ENCODE measurements at places on chromosomes 3 and 15. TPM values are rescaled to one million over a fixed set of nuclear protein-coding genes. Genes with fewer than 3 reads are reported as not detected.

The SORD gene
- 14.2 TPM for total RNA-seq

- no peak overlapping the region for H3K27ac ChIP-seq
- H3K4me1 ChIP-seq = no peaks in the 10 kb centered on the region
- H3K27me3 ChIP-seq = 0 out of 2 replicates have a peak, but pooled peaks cover 4% of the 10 kb centered on the region
- H3K4me3 ChIP-seq = no peak overlapping the region
- H3K36me3 ChIP-seq = no peaks in the 10 kb centered on the region
- DNase-seq = no peak
These were observed 270.4 kb upstream of the CTDSPL start for GRCh38 chr3:37591116-37591781.

GRCh38 chr3:141845407-141846049 lies 30.9 kb upstream of the ATP1B3 start:
- H3K27me3 ChIP-seq = no peaks in the 10 kb centered on the region
- H3K36me3 ChIP-seq = no peaks in the 10 kb centered on the region
- no peak overlapping the region for H3K4me3 ChIP-seq
- no peak for DNase-seq

- no peaks in the 10 kb centered on the region for H3K4me1 ChIP-seq
- no peaks in the 10 kb centered on the region for H3K36me3 ChIP-seq
- no peak overlapping the region for H3K4me3 ChIP-seq
These were observed 75.1 kb downstream of the FAM174B start for GRCh38 chr15:92580521-92580920.

DNA sequence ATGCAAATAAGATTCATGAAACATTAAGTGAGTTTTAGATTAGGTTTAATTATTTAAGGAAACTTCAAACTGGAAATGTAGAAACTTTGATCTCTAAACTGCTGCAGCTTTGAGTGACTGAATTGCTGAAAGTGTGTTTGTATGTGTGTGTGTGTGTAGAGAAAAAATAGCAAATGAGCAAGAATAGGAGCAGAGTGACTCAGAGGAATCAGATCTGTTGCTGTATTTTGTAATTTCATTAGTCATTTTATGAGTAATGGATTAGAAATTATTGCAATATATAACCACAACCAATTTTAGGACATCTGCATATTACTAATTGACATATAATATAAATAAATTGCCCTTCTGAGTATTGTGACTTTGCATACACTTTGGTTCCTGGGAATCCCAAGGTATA lies 52.8 kb upstream of the SLC9A9 start:
- no peaks in the 10 kb centered on the region for H3K27me3 ChIP-seq
- H3K36me3 ChIP-seq = no peaks in the 10 kb centered on the region
- H3K27ac ChIP-seq = peak overlapping the region; percentile 42
- peaks cover 32% of the 10 kb centered on the region for H3K4me1 ChIP-seq
- no peak overlapping the region for H3K4me3 ChIP-seq
- peak; percentile 93 for DNase-seq

GRCh38 chr3:158846803-158847451 lies 45.1 kb downstream of the MFSD1 start:
- no peaks in the 10 kb centered on the region for H3K27me3 ChIP-seq
- H3K4me3 ChIP-seq = no peak overlapping the region
- H3K36me3 ChIP-seq = no peaks in the 10 kb centered on the region
- no peak overlapping the region for H3K27ac ChIP-seq

- peaks cover 17% of the 10 kb centered on the region for H3K4me1 ChIP-seq
- no peak for DNase-seq
- H3K4me3 ChIP-seq = no peak overlapping the region
- H3K27me3 ChIP-seq = no peaks in the 10 kb centered on the region
These were observed 102.6 kb upstream of the IL12A start for GRCh38 chr3:159886050-159886449.

The VPS8 gene
- 45.5 TPM for total RNA-seq

The ATP13A5 gene
- total RNA-seq = not detected

The MRPS25 gene
- 27.2 TPM for total RNA-seq

- peaks cover 10% of the 10 kb centered on the region for H3K27me3 ChIP-seq
- no peak within 1 kb of the TSS for H3K27ac ChIP-seq
- peak; percentile 95 for DNase-seq
- H3K4me3 ChIP-seq = peak within 1 kb of the TSS; percentile 77
- H3K36me3 ChIP-seq = no peaks in the 10 kb centered on the region
These were observed at the start of gene EPHB1 for GRCh38 chr3:134794950-134795745. EPHB1 (plus strand) TSS chr3:134795260.

DNA sequence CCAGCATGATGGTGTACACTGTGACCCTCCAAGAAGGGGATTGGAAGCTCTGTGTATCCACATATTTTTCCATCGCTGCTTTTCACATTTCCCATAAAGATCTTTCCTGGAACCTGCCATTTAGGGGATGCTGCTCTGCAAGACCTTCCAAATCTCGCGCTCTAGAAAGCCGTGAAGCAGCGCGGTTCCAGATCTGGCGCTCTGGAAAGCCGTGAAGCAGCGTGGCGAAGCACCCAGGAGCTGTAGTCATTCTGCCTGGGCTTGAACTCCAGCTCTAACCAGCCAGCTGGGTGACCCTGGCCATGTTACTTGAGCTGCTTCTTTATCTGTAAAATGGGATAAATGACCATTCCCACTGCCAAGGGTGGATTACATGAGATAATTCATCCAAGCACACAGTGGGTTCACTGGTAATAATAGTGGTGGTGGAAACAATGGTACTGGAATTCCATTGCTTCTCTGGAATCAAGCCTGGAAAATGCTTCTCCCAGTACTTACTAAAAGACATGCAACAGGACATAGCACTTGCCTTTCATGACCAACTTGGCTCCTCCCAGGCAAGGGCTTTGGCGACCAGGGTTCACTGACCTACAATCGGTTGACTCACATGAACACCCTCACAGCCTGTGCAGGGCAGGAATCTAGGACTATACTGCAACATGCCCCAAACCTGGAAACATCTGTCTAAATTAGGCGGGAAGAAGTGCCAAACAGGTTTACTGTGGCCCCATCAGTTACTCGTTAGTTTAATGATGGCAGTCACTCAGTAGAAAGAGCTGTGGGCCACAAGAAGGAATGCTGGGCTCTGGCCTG lies 70.7 kb downstream of the XXYLT1 start:
- peaks cover 50% of the 10 kb centered on the region for H3K4me1 ChIP-seq
- H3K36me3 ChIP-seq = no peaks in the 10 kb centered on the region
- no peak for DNase-seq
- no peaks in the 10 kb centered on the region for H3K27me3 ChIP-seq
- H3K4me3 ChIP-seq = no peak overlapping the region

GRCh38 chr3:169269005-169269404 lies 394.5 kb downstream of the MECOM start:
- H3K27ac ChIP-seq = no peak overlapping the region
- no peaks in the 10 kb centered on the region for H3K36me3 ChIP-seq
- no peaks in the 10 kb centered on the region for H3K27me3 ChIP-seq
- DNase-seq = no peak

Data from GM23248 (cell line).